ENCODE measurements at places on chromosomes 2 and 18.

DNA sequence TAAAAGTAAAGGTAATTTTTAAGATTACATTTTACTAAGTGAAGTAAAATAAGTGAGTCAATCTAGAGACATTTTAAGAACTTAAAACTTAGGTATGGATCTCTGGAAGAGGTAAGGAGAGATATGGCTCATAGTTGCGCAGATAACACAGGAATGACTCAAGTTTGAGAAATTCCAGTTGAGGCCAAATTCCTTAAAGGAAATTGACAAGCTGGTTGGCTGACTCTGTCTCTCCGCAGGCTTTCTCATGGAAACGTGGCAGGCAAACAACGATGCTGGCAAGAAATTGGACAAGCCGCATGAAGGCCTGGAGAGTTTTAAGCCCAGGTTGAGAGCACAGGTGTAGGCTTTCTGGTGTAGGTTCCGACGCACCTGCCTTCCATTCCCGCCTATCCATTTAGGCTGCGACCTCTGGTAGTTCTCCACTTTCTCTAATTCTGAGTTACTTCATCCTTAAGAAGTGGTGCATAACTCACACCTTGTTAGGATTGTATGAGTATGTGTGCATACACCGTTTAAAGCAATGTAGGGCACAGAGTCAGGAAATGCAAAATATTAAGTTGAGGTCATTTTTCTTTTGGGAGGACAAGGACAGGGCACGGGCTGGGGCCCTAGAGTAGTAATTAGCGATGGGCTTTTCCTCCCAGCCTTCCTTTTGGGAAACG lies 589 bp upstream of the DAW1 start:
- no peak for DNase-seq

GRCh38 chr2:52668724-52669123 lies 1098.9 kb upstream of the CHAC2 start:
- DNase-seq: peak; percentile 19

GRCh38 chr2:239507576-239508258 lies 106.9 kb upstream of the HDAC4 start:
- no peak for DNase-seq

- DNase-seq: no peak
Observed at GRCh38 chr2:224103651-224104050, 64.6 kb upstream of the SERPINE2 start.

GRCh38 chr18:55732227-55733106 lies 144.5 kb upstream of the TCF4 start:
- DNase-seq: no peak

DNA sequence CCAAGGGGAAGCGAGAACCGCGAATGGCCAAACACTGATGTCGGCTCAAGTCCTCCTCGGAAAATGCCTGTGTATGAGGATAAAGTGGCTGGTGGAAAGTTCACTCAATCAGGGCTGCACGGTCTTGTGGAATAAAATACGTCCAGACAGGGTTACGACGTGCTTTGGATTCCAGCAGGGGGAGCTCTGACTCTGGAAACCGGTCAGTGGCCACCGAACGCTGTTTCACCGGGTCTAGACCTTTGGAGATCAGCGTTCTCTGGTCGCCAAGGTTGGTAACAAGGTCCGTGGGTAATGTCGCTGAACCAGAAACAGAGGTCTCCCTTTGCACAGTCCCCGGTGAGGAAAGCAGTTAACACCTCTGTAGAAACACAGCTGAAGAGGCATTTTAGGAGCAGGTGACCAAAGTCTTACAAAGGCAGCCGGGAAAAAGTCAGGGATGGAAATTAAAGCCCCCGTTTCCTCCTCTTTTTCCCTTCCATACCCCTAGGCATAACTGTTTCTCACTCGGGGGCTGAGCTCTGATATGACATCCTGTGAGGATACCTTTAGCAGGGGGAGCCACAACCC lies 47.8 kb downstream of the CDCA7 start:
- peak; percentile 96 for DNase-seq

GRCh38 chr2:88855620-88856408 lies 164.3 kb downstream of the RPIA start:
- DNase-seq: no peak

DNA sequence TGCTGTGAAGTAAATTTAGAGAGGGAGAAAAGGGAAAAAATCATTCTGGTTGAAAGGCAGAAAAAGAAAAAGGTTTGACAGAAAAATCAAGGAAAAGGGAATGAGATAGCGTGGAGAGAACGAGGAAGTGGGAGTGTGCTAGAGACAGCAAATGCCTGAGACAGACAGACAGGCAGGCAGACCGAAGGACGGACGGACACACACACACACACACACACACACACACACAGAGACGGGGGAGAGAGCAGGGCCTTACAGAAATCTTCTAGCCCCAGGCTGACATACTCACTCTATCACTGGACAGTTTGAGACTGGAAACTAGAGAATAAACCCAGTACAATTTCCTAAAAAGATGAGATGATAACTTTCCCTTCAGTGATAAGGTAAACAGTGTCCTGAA lies 238.4 kb downstream of the ZNF521 start:
- DNase-seq: no peak

DNA sequence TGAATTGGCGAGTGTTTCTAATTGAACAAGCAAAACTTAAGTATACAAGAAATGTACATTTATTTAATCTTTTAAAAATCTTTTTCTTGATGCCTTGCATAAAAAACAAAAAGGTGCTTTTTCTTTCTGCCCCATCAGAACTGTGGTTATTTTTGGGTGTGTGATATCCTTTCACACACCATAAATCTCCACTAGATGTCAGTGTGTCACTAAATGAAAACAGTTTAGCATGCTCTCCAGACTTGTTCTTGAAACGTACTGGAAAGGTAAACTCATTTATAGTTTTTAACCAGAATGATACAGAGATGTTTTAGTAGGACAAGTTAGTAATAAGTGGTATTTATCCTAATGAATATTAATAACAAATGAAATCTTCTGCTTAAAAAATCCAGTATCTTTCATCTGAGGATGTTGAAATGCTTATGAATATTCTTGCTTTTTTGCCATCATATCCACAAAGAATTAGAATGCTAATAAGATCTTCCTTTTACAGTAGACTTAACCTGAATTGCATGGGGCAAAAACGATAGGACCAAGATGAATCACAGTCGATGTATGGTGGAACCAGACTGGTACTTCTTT lies 96.8 kb downstream of the UBE2E3 start:
- DNase-seq: peak; percentile 77

- no peak for DNase-seq
Observed at GRCh38 chr2:96274355-96275056, 8.5 kb downstream of the CIAO1 start.

DNA sequence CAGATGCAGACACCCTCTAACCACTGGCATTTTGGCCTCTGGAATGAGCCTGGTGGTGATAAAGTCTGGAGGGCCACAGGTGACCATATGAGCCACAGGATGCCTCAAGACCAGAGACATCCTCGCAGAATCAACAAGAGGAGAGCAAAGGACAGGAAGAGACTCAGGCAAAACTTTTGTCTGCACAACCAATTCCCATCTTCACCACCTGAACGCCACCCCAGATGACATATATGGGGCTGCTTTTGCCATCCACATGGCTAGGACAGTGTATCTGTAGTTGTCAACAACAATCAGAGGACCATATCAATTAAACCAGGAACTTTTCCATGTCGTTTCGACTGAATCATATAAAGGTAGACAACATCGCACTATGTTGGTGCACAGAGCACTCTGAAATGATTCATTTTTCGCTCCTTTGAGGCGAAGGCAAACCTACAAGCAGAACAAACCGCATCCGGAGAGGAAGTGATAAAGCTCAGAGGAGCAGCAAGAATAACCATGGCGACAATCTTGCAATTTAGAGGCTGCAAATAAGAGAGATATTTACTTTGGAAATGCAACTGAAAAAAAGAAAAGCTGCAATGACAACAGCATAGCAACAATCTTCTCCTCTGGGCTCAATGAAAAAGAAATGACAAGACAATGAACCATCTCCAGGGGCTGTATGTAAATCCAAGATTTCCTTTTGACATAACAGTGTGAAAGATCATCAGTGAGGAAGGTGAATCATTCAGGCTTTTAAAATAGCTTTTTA lies 204.5 kb downstream of the ARL4C start:
- DNase-seq: no peak

GRCh38 chr18:55781481-55781957 lies 193.5 kb upstream of the TCF4 start:
- peak; percentile 85 for DNase-seq

DNA sequence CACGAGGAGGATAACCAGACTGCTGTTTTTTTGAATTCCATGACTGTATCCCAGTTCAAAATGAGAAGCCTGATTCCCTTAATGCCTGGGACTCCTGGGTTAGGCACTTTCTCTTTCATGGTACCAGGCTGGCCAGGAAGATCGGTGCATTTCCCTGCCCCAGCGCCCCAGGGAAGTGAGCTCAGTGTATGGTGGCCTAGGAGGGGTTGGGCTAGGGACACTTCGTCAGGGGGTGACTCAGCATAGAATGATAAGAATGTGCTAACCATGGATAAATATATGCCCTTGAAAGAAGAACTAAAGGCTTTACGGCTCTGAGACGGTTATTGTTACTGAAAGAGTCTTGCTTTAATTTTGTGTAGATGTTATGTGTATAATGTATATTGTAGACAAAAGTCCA lies 27.5 kb upstream of the FAM237A start:
- DNase-seq: no peak

GRCh38 chr2:174461221-174461620 lies 25.6 kb downstream of the GPR155 start:
- DNase-seq: no peak

- no peak for DNase-seq
Observed at GRCh38 chr2:13354031-13354430, 637.3 kb downstream of the TRIB2 start.

GRCh38 chr2:122805346-122805745 lies 1049.9 kb downstream of the TSN start:
- no peak for DNase-seq

DNA sequence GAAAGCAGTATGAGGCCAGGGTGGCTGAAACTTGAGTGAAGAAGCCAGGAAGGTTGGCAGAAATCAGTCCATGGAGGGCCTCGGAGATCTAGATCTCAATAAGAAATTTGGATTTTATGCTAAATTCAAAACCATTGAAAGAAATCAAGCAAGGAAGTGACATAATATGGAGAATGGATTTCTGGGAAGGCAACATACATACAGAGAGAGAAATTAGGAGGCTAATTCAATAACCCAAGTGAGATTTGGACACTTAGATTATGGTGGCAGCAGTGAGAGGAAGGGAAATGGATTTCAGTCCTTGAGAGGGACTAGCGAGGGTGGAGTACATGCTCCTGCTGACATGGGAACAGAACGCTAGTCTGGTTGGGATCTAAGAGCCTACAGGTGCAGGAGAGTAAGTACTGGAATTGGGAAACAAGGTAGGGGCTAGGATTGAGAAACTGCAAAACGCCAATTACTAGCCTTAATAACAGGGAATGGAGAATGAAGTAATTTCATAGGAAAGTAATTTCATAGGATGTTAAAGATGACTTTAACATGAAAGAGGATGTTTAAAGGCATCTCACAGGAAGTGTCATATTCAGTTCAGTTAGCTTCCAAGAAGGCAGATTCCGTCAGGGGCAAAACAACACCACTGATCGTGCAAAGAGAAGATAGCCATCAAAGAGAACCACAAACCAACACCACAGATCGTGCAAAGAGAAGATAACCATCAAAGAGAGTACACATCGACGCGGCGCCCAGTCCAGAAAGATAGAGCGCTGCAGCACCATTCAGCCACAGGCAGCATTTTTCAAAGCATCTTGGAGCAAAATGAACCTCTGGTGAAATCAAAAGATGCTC lies 27.2 kb downstream of the CDKL4 start:
- no peak for DNase-seq

DNA sequence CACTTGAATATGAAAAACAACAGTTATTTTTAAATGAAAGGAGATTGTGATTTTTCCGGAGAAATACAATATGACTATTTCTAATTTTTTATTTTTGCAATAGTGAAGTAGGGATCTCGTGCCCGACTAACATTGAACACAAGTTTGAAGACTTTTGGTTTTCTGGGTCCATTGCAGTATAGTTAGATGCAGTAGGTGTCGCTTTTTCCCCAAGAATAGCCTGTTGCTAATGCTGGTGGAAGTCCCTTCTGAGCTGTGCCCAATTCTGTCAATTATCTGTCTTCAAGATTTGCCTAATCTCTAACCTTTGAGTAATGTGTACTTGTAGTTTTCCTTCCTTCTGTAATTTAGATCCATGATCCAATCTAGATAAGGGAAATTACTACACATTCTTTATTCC lies 36.5 kb downstream of the SEMA4F start:
- DNase-seq: peak; percentile 83

GRCh38 chr2:108889907-108890306 lies 99.1 kb downstream of the EDAR start:
- peak; percentile 25 for DNase-seq

DNA sequence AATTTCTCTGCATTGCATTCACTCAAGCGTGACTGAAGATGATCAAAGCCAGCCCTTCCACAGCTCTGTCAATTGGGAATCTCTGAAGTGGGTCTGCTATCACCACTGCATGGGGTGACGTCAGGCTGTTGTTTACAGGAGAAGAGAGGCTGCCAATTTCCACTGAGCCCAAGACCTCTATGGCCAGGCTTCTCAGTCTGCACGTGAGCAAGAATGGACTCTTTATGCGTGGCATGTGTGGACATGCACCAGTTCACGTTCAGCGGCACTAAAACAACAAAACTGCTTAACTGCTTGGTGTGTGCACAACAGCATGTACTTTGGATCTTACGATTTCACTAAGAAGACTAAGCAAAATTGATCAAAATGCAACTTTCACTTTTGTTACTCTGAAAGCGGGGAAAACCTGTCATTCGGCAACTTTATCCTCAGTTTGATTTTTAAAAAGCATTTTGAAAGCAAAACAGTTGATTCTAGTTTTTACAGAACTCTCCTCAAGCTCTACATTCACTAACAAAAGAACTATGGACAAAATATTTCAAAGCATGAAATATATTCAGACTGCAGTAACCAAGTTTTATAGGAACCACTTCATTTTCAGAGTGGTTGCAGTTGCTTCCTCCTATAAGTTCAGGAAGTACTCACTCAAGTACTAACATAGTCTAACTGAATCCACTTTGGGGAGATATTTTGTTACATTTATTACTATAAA lies 77.0 kb upstream of the SERTAD2 start:
- DNase-seq: peak; percentile 76

DNA sequence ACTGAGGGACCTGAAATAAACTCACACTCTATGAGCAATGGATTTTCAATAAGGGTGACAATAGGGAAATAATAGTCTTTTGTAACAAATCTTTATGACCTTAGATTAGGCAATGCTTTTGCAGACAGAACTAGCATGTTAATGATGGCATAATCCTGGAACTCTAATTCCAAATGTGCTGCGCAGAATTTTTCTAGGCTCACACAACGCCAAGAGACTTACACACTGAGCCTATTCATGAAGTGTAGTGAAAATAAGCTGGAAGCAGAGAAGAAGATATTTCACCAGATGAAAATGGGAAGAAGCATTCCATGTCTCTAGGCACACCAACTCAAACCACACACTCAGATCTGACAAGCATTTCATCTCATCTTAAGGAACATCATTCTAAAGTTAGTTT lies 178.5 kb downstream of the L3MBTL4 start:
- DNase-seq: no peak

GRCh38 chr2:45009928-45010701 lies 863 bp upstream of the SIX2 start:
- DNase-seq: peak; percentile 87
